ENCODE measurements at places on chromosomes 7 and 10.

DNA sequence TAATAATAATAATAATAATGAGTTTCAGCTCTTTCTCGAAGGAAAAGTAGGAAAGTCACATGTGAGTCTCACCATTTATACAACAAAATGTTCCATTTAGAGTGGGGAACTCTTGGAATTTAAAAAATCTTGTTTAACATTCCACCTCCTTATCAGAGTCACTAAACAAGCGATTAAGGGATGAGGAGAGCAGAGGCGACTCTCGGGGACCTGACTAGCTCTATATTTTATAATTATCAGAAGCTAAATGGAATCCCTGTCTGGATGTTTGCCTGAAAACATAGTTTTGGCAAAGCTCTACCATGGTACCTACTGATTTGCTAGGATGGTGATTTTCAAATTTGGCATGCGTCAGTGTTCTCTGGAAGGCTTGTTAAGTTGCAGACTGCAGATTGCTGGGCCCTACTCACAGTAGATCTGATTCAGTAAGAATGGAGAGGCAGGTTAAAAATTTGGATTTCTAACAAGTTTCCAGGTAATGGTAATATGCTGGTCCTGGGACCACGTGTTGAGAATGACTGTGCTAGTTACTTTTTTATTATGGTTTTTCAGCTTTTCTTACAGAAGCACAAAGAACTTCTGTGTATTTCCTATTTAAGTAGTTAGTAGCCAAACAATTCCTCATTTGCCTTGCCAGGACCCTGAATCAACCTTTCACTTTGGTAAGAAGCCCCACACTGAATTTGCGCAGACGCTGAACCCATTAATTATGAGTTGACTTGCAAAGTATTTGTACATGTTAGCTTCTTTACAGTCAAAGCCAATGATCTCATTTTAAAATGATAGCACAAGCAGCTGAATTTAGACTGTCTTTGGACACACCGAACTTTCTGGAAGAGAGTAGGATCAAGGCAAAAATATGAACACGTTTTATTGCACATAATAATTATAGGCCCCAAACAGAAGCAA, 39.5 kb downstream of the CPED1 start:
- no peak for DNase-seq

DNA sequence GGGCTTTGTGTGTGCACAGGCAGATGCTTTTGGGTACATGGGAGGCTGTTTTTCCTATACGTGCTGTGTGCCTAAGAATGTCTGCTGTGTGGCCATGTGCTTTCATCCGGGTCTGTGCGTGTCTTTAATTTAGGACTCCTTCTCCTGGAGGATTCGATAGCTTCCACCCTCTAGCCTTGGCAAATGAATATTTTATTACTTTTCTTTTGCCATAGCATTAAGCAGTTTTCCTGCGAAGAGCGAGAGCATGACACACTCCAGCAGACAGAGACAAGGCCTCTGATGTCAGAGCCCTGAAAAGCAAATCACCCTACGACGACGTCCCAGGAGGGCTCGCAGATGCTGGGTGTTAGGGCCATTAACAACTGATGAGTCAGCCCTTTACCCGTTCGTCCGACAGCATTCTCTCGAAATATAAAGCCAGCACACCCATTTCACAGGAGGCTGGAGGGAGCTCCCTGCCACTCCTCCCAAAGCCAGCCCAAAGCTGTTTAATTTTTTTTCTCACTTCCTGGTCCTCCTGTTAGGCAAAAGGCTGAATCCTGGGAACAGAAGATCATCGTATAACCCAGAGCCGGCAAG, 311.3 kb upstream of the ZMIZ1 start:
- no peak for DNase-seq

GRCh38 chr7:27192546-27193334, 7.2 kb downstream of the HOXA13 start:
- no peak for DNase-seq

- no peak for DNase-seq
Observed at GRCh38 chr7:69932034-69932628, 333.9 kb downstream of the AUTS2 start.

DNA sequence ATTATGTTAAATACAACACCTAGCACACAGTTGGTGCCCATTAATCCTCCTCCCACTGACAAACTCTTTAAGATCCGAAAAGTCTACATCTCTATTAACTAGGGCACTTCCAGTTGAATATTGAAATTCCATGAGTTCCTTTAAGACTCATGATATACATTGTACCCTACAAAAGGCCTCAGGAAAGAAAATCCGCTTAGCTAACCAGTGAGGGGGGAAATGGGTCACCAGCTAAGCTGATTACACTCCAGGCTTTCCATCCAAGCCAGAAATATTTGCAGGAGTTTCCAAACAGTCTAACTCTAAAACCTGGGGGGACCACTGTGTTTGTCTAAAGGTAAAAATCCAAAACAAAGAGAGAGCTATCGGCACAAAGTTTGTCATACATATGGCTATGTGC, 1.3 kb upstream of the LRIT2 start:
- DNase-seq, result no peak

DNA sequence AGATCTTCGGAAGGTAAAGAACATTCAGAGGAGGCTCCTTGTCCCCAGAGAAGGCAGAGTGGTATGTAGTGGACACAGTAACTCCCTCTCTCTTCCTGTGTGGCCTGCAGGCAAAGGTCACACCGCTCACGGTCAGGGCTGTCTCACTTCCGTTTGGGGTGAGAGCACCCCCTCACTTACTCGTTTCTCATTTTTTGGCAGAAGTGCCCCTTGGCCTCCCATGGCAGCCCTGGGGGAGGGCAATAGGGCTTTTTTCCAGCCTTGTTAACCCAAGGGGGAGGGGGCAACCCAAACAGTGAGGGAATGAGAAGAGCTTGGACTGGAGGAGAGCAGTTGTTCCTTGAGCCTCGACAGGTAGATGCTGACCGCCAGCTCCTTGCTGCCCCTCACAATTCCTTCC, 31.8 kb upstream of the SRGN start:
- DNase-seq, result no peak

DNA sequence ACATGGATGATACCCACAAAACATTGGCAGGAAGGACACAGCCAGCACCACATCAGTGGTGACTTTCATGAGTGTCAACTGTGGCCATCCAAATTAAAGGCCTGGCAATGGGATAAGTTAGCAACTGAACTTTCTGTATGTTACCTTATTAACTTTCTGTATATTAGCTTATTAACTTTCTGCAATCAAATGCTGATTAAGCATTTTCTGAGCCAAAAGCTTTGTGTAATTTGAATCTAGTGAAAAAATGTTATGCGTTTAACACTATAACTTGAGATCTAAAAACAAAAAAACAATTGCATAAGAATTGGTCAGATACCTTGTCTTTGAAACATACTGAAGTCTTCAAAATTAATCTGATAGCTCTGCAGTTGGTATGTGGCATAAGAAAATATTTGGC, 159.3 kb downstream of the ZNF33B start:
- no peak for DNase-seq

DNA sequence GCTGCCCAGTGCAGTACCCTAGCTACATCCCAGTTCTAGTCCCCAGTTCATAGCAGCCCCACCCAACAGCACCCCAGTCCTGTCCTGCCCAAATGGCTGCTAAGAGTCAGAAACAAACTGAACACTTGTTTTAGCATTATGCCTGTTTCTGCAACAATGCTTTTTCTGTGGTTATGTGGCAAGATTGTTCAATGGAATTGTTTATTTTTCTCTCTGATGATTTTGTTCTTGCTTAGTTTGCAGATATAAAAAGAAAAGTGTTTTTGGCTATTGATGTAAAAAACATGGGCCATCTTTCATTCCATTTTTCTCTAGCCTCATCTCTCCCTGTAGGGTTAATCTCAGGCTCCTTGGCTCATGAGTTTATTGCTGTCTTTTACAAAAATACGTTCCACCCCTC, 42.5 kb downstream of the LRRC4 start:
- no peak for DNase-seq

DNA sequence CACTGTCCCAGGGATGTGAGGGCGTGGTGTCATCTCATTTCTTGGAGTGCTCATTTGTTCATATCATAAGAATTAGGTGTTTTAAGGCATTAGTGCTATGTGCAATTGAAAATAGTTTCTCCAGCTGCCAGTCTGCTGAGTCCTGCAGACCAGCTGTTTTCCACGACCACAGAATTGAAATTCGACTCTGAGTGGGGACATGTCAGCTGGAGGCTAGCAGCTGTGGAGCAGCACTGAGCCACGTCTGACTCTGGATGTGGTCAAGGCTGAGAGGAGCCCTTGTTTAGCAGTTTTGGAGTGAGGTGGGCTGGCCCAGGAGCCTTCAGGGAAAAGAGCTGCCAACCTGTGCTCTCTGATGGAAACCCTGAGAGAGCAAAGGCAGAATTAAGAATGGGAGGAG, 156.3 kb upstream of the GRB10 start:
- DNase-seq, result no peak

GRCh38 chr10:121469797-121470606, 128.2 kb downstream of the FGFR2 start:
- DNase-seq, result no peak

- DNase-seq, result no peak
Observed at GRCh38 chr10:97169063-97169462, 16.7 kb downstream of the SLIT1 start.

- no peak for DNase-seq
Observed at GRCh38 chr7:117872561-117873309, 506 bp downstream of the CTTNBP2 start.

Measured in GM12892 (cell line).